ENCODE measurements at places on chromosomes 13 and 19.

DNA sequence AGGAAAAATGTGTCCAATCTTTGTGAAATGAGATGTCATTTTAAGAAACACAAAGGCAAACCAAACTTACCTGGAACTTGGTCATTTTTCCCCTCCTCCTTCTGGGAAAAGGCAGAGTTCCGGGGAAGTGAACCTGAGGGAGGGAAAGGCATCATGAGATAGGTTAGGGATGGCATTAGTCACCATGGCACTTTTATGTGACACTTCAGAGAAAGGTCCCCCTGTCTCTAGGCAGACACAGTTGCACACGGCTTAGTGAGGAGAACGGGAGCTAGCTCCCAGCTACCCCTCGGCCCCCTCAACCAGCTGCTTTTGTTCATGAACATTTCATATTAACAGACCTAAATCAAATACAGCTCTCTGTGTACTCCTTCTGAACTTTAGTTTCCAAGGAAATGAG is 1.5 kb downstream of the ZNF235 start:
- no peak for DNase-seq

- DNase-seq: no peak
These were observed 75.5 kb downstream of the DPRX start for GRCh38 chr19:53707278-53707677.

DNA sequence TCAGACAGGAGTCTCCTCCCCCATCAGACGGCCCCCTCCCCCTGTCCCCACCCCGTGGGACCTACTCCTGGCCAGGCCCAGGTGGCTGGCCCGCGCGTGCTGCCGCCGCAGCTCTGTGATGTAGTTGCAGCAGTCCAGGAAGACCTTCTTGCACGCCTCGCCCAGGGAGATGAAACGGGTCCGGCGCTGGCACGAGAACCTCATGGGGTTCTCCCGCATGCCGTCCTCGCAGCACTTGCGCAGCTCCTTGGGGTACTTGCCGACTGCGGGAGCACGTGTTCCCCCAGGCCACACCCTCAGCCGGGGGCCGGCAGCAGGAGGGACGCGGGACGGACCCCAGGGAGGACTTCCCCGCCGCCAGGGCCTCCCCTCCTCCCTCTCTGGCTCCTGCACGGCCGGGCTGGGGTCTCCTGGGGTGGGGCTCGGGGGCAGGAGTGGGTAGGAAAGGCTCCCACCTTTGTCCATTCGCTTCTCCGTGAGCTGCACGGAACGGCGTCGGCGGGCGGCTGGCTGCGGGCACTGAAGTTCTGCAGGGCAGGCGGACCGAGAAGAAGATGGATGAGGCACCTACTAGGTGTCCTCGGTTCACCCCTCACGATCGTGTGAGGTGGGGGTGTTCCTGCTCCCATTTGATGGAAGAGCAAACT is 13.3 kb downstream of the C3 start:
- DNase-seq: no peak

- DNase-seq: no peak
These were observed 17.9 kb upstream of the ELAVL1 start for GRCh38 chr19:8023371-8023770.

GRCh38 chr13:26678796-26679195 is 81.8 kb downstream of the GPR12 start:
- DNase-seq: no peak

Measured in cardiac muscle cell (in vitro differentiated cells and primary cell).